Astrocyte (in vitro differentiated cells and primary cell): ENCODE measurements at places on chromosomes 5 and 9. TPM values are rescaled to one million over a fixed set of nuclear protein-coding genes. Genes with fewer than 3 reads are reported as not detected.

Gene OBP2B
- total RNA-seq: not detected in 2 replicates

Gene SHISAL2B
- not detected in 2 replicates for total RNA-seq

Gene PRSS3
- total RNA-seq: not detected in 2 replicates

Gene ANXA2R
- 0.50 and 0.77 TPM in 2 replicates for total RNA-seq

Gene ANKRD34B
- 0.10 and 0.20 TPM in 2 replicates for total RNA-seq

Gene CDH6
- 90.1 and 106 TPM in 2 replicates for total RNA-seq

Gene DRD1
- 0.14 and 0.23 TPM in 2 replicates for total RNA-seq

Gene CAMK4
- 3.5 and 3.8 TPM in 2 replicates for total RNA-seq

Gene LAMC3
- 0.20 and 0.55 TPM in 2 replicates for total RNA-seq

Gene ASB6
- total RNA-seq: 21.7 and 24.3 TPM in 2 replicates

GRCh38 chr9:82922686-82923085, 140.3 kb downstream of the RASEF start:
- peaks cover 12% of the 10 kb centered on the region for H3K4me1 ChIP-seq
- no peak overlapping the region for H3K4me3 ChIP-seq
- DNase-seq: peak; percentile 30
- H3K27ac ChIP-seq: no peak overlapping the region

DNA sequence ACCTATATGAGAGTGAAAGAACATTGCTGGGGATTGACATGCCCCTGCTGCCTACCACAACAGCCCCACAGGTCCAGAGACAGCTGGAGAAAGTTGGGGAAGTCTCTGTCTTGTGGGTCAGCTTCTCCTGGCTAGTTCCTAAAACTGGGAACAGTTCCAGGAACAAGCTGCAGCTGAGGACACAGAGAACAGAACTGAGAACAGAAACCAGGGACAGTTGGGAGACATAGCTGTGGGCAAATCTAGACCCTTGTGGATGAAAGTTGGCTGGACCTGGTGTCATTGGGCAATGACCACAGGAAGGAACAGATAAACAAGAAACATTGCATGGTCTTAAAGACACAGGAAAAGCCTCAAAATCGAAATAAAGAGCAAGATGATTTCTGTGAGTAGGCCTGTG, 58.3 kb upstream of the MOCS2 start:
- no peak overlapping the region for H3K4me3 ChIP-seq
- H3K27ac ChIP-seq: no peak overlapping the region
- no peaks in the 10 kb centered on the region for H3K36me3 ChIP-seq
- no peaks in the 10 kb centered on the region for H3K27me3 ChIP-seq
- no peaks in the 10 kb centered on the region for H3K4me1 ChIP-seq

GRCh38 chr5:139468421-139468931, 2.3 kb upstream of the SMIM33 start:
- no peaks in the 10 kb centered on the region for H3K27me3 ChIP-seq
- no peak for DNase-seq
- no peak overlapping the region for H3K27ac ChIP-seq
- no peak overlapping the region for H3K4me3 ChIP-seq
- H3K4me1 ChIP-seq: peaks cover 2% of the 10 kb centered on the region

DNA sequence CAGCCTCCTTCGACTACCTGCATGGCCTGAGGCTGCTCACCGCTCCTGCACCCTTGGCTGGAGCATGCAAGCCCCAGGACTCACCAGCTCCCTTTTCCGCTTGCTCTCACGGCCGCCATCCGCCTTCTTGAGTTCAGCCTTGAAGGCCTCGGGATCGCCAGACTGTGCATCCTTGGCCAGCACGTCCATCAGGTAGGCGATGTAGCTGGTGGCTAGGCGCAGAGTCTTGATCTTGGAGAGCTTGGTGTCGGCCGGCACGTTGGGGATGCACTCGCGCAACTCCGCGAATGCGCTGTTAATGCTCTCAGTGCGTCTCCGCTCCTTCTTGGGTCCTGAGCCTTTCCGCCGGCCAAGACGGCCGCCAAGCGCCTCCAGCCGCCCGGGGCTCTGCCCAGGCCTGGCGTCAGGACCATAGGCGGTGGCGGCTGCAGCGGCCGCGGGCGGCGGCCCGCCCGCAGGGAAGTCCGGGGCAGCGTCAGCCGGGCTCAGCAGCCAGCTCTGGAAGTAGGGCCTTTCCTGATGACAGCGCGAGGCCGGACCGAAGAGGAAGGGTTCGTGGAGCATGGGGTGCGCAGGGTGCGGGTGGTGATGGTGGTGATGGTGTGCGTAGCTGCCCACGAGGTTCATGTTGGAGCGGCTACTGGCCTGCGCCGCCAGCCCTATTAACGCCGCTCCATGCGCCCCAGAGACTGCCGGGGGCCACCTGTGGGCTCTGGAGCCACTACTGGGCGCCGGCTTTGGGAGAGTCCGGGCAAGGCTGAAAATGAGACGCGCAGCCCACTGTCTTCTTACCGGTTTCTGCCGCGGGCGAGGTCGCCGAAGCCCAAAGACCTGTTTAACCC, 424 bp downstream of the HAND1 start:
- no peak overlapping the region for H3K27ac ChIP-seq
- peaks cover 12% of the 10 kb centered on the region for H3K4me1 ChIP-seq
- H3K27me3 ChIP-seq: peaks cover 98% of the 10 kb centered on the region

GRCh38 chr5:174383210-174384167, 338.0 kb downstream of the NSG2 start:
- DNase-seq: no peak
- no peak overlapping the region for H3K4me3 ChIP-seq
- H3K27ac ChIP-seq: peak overlapping the region; percentile 65

- H3K27ac ChIP-seq: no peak overlapping the region
- H3K27me3 ChIP-seq: no peaks in the 10 kb centered on the region
- H3K4me1 ChIP-seq: no peaks in the 10 kb centered on the region
- no peak overlapping the region for H3K4me3 ChIP-seq
Observed at GRCh38 chr5:107099506-107099905, 571.2 kb downstream of the EFNA5 start.

GRCh38 chr9:125444166-125444565, 182.5 kb downstream of the GAPVD1 start:
- H3K36me3 ChIP-seq: peaks cover 10% of the 10 kb centered on the region
- no peak overlapping the region for H3K27ac ChIP-seq
- no peaks in the 10 kb centered on the region for H3K4me1 ChIP-seq
- no peak overlapping the region for H3K4me3 ChIP-seq

DNA sequence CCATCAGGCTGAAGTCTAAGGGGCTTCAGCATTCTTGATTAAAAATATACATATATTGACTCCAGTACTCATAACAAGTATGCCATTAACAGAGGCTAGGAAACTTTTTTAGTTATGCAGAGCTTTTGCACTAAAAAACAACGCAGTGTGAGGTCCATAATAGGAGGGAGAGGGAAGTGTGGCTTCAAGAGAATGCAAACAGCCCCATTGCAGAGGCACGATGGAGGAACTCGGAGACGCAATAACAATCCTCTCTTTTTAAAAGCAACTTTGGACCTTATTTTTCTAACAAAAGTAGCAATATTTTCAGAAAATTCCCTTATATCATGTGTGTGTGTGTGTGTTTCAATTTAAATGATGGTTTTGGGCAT, 150.0 kb upstream of the PTCH1 start:
- H3K4me3 ChIP-seq: no peak overlapping the region

- no peak overlapping the region for H3K27ac ChIP-seq
- no peak for DNase-seq
- no peaks in the 10 kb centered on the region for H3K36me3 ChIP-seq
- no peaks in the 10 kb centered on the region for H3K27me3 ChIP-seq
- H3K4me3 ChIP-seq: no peak overlapping the region
Observed at GRCh38 chr5:158769079-158769478, 330.6 kb downstream of the EBF1 start.

DNA sequence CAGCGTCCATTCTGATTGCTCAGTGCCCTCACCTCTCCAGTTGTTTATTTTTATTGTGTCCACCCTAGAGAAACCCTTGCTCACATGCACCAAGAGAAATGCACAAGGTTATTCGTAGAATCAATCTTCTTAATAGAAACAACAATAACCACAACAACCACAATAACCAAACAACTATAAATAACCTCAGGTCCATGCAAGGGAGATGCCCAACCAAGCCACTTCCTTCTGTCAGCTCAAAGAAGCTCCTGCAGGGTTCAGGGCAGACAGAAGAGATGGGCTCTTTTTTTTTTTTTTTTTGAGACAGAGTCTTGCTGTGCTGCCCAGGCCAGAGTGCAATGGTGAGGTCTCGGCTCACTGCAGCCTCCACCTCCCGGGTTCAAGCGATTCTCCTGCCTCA, 14.9 kb upstream of the TCOF1 start:
- no peaks in the 10 kb centered on the region for H3K36me3 ChIP-seq
- no peaks in the 10 kb centered on the region for H3K4me1 ChIP-seq
- no peak overlapping the region for H3K4me3 ChIP-seq
- no peak for DNase-seq

DNA sequence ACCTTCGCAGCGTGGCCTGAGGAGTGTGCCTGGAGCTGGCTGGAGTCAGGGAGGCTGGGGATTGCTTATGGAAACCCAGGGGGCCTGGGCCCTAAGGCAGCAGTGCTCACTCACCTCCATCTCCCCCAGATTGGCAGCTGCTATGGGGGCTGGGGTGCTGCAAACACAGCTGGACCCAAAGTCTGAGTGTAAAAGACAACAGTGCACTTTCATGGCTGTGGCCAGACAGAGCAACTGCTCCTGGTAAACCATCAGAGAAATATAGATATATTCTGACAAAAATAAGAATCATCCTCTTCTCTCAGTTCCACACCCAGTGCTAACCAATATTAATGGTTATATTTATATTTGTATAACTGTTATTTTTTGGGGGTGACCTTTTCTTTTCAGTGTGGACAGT, 123.9 kb downstream of the TENT4A start:
- no peaks in the 10 kb centered on the region for H3K36me3 ChIP-seq
- no peak overlapping the region for H3K27ac ChIP-seq
- no peaks in the 10 kb centered on the region for H3K27me3 ChIP-seq
- H3K4me1 ChIP-seq: no peaks in the 10 kb centered on the region
- H3K4me3 ChIP-seq: no peak overlapping the region

- no peaks in the 10 kb centered on the region for H3K36me3 ChIP-seq
- peak; percentile 98 for DNase-seq
- H3K4me1 ChIP-seq: peaks cover 36% of the 10 kb centered on the region
- peak overlapping the region; percentile 43 for H3K4me3 ChIP-seq
- peak overlapping the region; percentile 95 for H3K27ac ChIP-seq
Observed at GRCh38 chr9:108478431-108479332, 377.1 kb downstream of the ACTL7B start.

GRCh38 chr5:21685522-21685921, 1167.6 kb downstream of the CDH12 start:
- peaks cover 9% of the 10 kb centered on the region for H3K4me1 ChIP-seq
- no peaks in the 10 kb centered on the region for H3K27me3 ChIP-seq
- no peak overlapping the region for H3K4me3 ChIP-seq
- no peak overlapping the region for H3K27ac ChIP-seq
- H3K36me3 ChIP-seq: no peaks in the 10 kb centered on the region
- peak; percentile 73 for DNase-seq

GRCh38 chr9:125908136-125908535, 161.0 kb downstream of the PBX3 start:
- peaks cover 12% of the 10 kb centered on the region for H3K4me1 ChIP-seq
- H3K4me3 ChIP-seq: no peak overlapping the region
- no peaks in the 10 kb centered on the region for H3K27me3 ChIP-seq
- DNase-seq: no peak
- H3K36me3 ChIP-seq: no peaks in the 10 kb centered on the region

DNA sequence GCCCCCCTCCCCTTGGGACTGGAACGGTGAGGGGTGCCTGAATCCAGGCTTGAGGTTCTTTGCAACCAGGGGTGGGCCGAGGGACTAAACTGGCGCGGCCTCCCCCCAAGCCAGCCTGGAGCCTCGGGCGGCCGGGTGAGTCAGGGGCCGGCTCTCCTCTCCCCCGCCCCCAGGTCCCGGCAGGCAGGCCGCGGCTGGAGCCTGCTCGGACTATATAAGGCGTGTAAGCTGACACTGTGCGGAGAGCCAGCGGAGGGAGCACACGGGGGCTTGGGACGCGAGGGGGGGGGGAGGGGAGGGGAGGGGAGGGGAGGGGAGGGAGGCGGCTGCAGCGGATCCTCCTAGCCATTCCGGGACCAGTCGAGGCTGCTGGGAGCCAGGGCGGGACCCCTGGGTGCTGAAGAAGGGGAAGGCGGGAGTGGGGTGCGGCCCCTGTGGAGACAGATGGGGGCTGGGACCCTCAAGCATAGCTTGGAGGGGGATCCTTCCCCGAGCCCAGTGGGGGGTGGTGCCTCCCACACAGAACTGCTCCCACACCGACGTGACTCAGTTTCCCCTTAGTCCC, 595 bp downstream of the PDLIM7 start:
- DNase-seq: peak; percentile 88
- H3K27me3 ChIP-seq: no peaks in the 10 kb centered on the region
- H3K27ac ChIP-seq: peak overlapping the region; percentile 94
- H3K4me1 ChIP-seq: peaks cover 66% of the 10 kb centered on the region
- peak overlapping the region; percentile 82 for H3K4me3 ChIP-seq

GRCh38 chr9:128150594-128151308, 1.5 kb downstream of the LCN2 start:
- DNase-seq: no peak
- no peaks in the 10 kb centered on the region for H3K4me1 ChIP-seq
- H3K27ac ChIP-seq: no peak overlapping the region
- no peak overlapping the region for H3K4me3 ChIP-seq

DNA sequence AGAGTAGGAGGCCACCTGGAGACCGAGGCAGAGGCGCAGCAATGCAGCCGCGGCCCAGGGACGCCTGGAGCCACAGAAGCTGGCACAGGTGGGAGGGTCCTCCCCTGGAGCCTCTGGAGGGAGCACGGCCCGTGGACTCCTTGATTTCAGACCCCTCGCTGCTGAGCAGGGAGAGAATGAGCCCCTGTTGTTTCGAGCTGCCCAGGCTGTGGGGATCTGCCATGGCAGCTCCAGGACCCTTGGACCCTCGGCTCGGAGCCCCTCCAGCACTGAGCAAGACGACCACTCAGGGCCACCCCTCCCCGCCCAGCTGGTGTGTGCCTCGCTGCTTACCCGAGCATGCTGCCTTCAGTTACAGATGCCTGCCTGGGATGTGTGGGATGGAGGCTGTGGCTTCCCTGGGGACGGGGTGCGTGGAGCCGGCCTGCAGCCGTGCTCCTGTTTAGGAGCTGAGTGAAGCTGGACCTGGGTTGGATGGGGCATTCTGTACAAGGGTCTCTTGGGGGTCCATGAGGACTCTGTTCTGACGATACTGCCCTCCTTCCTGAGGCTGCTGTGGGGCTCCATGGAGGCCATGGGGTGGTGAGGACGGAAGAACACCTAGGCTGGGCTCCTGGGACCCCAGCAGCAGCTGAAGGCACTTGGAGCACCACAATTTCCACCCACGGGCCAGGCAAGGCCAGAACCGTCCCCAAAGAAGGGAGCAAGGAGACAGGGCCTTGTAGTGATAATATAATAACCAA, 115.1 kb upstream of the LPCAT1 start:
- no peaks in the 10 kb centered on the region for H3K36me3 ChIP-seq
- H3K27me3 ChIP-seq: peaks cover 29% of the 10 kb centered on the region
- H3K27ac ChIP-seq: no peak overlapping the region
- H3K4me1 ChIP-seq: peaks cover 10% of the 10 kb centered on the region

- peak overlapping the region; percentile 46 for H3K27ac ChIP-seq
- no peak overlapping the region for H3K4me3 ChIP-seq
- H3K27me3 ChIP-seq: no peaks in the 10 kb centered on the region
- H3K4me1 ChIP-seq: peaks cover 17% of the 10 kb centered on the region
Observed at GRCh38 chr9:134206311-134207300, 42.2 kb upstream of the RNU6ATAC start.

GRCh38 chr5:153827397-153827796, 211.3 kb downstream of the FAM114A2 start:
- no peak overlapping the region for H3K4me3 ChIP-seq
- H3K27me3 ChIP-seq: no peaks in the 10 kb centered on the region
- H3K27ac ChIP-seq: no peak overlapping the region
- H3K36me3 ChIP-seq: no peaks in the 10 kb centered on the region

- no peaks in the 10 kb centered on the region for H3K27me3 ChIP-seq
- no peak for DNase-seq
- H3K27ac ChIP-seq: no peak overlapping the region
- H3K4me1 ChIP-seq: no peaks in the 10 kb centered on the region
- H3K4me3 ChIP-seq: no peak overlapping the region
Observed at GRCh38 chr5:88094403-88094802, 174.2 kb downstream of the TMEM161B start.
